ENCODE measurements at places on chromosomes 7 and 10. TPM values are rescaled to one million over a fixed set of nuclear protein-coding genes. Genes with fewer than 3 reads are reported as not detected.

The CHRM2 gene
- total RNA-seq: not detected

The ASAH2B gene
- 4.7 TPM for total RNA-seq

The SFRP5 gene
- not detected for total RNA-seq

The CUBN gene
- 0.67 TPM for total RNA-seq

The TMEM140 gene
- not detected for total RNA-seq

The CDHR1 gene
- total RNA-seq: 8.8 TPM

The ATG9B gene
- under 0.01 TPM for total RNA-seq

The SSBP1 gene
- 81.0 TPM for total RNA-seq

The SFRP4 gene
- total RNA-seq: not detected

The MLXIPL gene
- total RNA-seq: not detected

The PSD gene
- 0.50 TPM for total RNA-seq

The OGDHL gene
- total RNA-seq: 0.40 TPM

The CPED1 gene
- total RNA-seq: 1.7 TPM

The CPN1 gene
- total RNA-seq: not detected

The SFTPA1 gene
- not detected for total RNA-seq

The WDR86 gene
- total RNA-seq: not detected

The ATRNL1 gene
- not detected for total RNA-seq

The LFNG gene
- total RNA-seq: 6.6 TPM

The TMEM176B gene
- total RNA-seq: not detected

The ATOH7 gene
- total RNA-seq: not detected

The SUN3 gene
- total RNA-seq: not detected

The TMEM184A gene
- 9.2 TPM for total RNA-seq

The IFIT1B gene
- not detected for total RNA-seq

The PTF1A gene
- not detected for total RNA-seq

The SEMA3E gene
- 10.3 TPM for total RNA-seq

The C10orf143 gene
- total RNA-seq: 1.3 TPM

The WNT8B gene
- not detected for total RNA-seq

The C10orf67 gene
- total RNA-seq: 1.8 TPM

The NOS3 gene
- not detected for total RNA-seq

The MAGI2 gene
- total RNA-seq: 7.7 TPM

The OR6V1 gene
- not detected for total RNA-seq

The SAP25 gene
- total RNA-seq: not detected

The PIP gene
- total RNA-seq: not detected

The POLR2J2 gene
- total RNA-seq: 12.1 TPM

The FFAR4 gene
- total RNA-seq: not detected

Data from mammary epithelial cell (primary cell).